ENCODE measurements at places on chromosomes 7 and 10.

- peak; percentile 87 for DNase-seq
Observed at GRCh38 chr7:1725199-1725690, 55.2 kb downstream of the ELFN1 start.

DNA sequence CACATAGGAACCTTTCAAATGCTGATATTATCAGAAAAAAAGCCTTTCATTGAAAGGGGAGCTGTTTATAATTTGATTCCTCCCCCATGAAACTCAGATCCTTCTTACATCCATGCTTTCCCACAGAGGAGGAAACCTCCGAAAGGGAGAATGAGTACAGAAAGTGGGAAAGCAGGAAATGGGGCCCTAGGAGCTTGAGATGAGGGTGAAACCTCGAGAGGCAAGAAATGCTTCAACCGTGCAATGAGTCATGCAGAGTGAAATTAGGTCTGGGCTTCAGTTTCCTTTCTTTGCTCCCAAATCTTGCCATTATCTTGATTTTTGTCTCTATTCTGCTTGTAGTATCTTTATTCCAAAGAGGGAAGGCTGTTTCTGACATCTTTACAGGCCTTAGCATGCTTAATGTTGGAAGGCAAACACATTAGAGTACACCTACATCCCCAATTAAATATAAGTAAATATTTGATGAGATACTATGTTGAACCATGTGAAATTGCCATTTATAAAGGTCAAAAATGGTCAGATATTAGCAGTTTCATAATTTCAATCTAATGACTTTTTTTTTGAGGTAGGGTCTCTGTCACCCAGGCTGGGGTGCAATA is 79.1 kb downstream of the NAMPT start:
- DNase-seq: no peak

DNA sequence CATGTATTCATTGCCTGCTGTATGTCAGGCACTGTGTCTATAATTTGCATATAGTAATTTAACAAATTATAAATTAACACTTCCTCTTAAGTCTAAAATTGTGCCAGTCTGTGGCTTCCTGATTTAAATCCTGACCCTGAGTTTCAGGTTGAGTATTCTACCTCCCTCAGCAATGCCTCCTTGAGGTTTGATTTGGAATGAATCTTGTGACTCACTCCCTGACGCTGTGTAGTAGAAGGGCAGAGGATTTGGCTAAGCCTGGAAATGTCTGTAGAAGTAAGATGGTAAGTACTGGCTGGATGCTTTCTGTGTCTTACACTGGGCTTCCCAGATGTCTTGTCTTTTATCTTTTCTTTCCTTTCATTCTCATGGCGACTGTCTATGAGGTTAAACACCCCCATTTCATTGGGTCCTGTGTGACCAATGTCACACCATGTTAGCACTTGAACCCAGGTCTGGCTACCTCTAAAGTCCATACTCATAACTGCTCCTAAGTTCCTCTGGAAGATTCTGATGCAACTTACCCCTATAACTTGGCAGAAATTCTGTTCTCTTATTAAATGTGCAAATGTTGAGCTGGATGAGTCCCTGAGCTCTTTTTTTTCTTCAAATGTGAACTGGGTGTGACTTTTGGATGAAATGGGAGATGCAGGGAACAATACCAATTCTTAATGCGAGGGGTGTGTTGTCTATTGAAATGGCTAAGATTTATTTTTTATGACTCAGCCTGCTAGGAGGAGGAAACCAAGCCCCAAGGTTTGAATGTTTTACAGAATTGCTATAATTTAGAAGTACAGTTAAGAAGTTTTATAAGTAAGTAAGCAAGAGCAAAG is 48.5 kb downstream of the PLCE1 start:
- no peak for DNase-seq

DNA sequence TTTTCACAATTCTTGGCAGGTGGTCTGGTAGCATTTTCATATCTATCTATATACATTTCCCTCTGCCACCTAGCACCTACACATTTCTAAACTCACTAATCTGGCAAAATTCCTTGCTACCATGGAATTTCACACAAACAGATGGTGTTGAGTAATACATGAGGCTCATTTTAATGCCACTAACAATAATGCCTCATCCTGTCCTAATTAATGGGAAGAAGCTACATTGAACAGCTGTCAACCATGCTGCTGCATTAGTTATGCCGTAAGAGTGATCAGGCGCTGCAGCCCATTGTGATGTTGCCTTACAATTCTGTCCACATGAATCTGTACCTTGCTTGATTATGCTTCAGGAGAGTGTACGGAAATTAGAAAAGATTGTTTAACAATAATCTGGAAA is 23.2 kb downstream of the COL1A2 start:
- no peak for DNase-seq

GRCh38 chr10:24824124-24824523 is 100.4 kb upstream of the ARHGAP21 start:
- no peak for DNase-seq

- peak; percentile 96 for DNase-seq
Observed at GRCh38 chr7:105876091-105876963, at the start of gene ATXN7L1. Gene ATXN7L1 (minus strand): TSS chr7:105876599. CDS start chr7:105876558, 41 bp downstream.

DNA sequence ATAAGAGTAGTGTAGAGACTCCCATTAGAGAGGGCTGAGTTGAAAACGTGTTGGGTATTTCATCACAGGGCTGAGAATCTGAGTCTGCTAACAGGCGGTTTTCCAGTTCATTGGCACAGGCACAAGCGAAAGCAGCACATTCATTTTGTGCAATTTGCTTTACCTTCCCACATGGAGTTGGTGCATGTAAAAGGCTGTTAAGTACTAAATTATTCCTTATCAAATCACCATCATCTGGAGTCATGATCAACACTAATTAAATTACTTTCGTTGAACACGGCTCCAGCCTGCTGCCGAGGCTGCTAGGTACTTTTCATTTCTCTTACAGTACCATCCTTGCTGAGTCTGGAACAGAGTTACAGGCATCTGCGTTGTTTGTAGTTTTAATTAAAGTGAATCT is 43.8 kb downstream of the ETV1 start:
- DNase-seq: peak; percentile 55

- DNase-seq: peak; percentile 69
Observed at GRCh38 chr7:106064771-106065574, 47.1 kb downstream of the SYPL1 start.

DNA sequence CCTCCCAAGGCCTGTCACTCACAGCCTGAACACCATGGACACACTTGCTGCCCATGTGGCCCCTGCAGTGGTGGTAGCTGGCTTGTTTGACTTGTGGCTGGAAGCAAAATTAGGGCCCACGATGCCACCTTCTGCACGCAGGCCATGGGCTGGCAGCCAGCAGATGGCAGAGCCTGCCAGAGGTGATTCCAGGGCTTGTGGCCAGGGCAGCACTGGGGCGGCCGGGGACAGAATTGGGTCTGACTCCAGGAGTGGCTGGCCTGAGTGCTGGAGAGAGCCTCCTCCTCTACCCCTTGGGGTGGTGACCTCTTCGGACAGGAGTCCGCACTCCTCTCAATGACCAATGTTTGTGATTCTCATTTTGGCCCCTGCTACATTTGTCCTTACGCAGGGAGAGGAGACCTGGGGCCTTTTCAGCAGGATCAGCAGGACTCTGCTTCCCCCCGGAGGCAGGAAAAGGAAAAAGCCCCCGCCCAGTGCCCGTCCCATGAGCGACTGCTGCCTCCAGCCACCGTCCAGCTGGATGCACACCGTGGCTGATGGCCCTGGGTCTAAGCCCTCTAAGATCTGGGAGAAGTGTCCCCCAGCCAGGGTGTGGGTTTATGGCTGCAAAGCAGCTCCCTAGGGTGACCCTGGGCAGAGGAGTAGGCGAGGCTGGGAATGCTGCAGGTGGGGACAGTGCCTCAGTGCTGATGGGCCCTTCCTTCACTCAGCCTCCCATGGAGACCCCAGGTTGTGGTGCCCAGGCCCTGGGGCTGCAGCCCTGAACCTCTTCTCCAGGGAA is 26.5 kb downstream of the DNAJB12 start:
- peak; percentile 19 for DNase-seq

DNA sequence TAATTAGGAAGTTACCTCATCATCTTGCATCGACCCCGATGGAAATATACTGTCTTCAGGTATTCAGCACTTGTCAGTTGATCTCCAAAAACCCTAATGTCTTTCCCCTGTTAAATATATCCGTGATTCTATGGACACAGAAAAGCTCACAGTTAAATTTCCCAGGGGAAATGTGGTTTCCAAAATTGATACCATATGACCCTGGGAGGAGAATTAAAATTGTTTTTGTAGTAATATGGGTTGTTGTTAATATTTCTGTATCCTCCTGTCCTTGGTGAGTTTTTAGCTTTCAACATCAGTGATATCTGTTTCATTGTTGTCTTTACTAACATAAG is 132.1 kb downstream of the CELF2 start:
- DNase-seq: no peak

DNA sequence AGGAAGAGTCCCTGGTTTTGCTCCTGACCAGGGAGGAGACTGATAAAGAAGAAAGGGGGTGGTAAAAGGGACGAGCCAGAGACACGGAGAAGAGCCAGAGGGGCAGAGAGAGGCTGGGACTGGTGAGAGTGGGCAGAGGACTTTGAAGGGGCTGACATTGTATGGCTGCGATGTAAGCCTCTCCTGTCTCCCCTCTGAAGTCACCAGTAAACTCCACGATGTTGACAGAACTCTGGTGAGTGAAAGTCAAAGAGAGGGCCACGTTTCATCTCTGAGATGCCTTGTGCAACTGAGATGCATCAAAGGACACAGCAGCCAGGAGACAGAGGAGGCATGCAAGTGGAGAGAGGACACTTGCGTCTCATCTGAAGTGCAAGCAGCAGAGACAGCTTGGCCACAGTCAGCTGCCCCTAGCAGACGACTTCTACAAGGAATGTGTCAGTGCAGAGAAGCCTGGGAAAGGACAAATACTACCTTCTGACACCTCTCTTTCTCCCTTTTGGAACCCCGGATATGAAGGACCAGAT is 54.3 kb downstream of the SMKR1 start:
- DNase-seq: no peak

DNA sequence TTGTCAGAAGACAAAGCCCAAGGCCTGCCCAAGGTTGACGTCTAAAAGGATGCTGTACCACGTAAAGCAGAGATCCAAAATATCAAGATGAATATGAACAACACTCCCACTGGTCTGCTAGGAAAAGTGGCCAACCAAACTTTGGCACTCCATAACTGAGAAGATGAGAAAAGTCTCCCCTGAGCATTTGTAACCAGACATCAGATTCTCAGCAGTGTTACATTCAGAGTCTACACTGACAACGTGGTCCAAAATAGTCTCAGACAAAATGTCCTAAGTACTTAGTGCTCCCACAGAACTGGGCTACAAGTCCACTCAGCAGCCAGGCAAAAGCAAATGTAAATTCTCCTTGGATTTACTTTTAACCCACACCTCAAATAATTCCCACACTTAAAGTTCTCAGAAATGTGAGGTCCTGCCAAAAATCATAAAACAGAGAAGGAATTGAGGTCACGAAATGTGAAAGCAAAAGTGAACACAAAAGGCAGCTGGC is 185.1 kb upstream of the NOBOX start:
- DNase-seq: no peak

GRCh38 chr7:138773817-138774216 is 24.0 kb upstream of the TMEM213 start:
- DNase-seq: no peak

DNA sequence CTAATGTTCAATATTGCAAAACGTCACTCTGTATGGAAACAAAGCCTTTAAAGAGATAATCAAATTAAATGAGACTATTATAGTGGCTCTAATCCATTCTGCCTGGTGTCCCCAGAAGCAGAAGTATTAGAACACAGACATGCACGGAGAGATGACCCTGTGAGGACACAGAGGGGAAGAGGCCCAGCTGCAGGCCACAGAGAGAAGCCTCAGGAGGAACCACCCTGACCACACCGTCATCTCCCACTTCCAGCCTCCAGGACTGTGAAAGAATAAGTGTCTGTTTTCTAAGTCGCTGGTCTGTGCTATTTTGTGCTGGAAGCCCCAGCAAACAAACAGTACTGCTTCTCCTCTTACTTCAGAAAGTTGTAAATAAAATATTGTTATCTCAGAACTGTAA is 283.5 kb upstream of the ADARB2 start:
- no peak for DNase-seq

DNA sequence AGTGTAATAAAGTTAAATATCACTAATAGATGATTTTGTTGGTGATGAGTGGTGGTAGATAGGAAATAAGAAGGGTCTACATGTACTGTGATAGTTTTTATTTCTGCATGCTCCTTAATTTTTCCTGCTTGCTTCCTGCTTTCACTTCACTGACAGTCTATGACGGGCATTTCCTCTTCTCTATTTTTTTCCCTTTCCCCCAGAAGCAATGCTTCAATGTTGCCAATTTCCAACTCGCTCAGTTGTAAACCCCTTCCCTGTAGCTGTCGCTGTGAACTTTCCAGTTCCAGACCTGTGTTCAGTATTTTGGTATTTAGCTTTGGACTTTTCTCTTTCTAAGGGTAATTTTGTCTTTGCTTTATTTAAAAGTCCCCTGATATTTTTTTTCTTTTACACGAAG is 123.5 kb upstream of the AGR3 start:
- no peak for DNase-seq

- no peak for DNase-seq
Observed at GRCh38 chr7:99824091-99824490, 3.7 kb upstream of the CYP3A43 start.

DNA sequence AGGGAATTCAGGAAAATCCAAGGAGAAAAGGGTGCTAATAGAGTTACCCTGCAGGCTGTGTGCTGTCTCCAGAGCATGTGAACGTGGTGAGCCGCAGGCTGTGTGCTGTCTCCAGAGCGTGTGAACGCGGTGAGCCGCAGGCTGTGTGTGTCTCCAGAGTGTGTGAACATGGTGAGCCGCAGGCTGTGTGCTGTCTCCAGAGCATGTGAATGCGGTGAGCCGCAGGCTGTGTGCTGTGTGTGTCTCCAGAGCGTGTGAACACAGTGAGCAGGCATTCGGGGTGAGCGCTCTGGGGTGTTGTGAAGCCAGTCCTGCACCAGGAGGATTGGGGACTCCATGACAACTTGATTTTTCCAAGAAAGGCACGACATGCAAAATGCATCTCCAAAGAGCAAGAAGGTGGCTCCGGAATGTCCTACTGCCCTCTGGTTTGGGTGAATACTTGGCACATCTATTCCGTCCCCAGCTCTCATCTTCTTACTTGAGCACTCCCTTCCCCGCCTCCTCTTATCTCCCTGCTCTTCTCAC is 407.9 kb upstream of the SHH start:
- DNase-seq: no peak

DNA sequence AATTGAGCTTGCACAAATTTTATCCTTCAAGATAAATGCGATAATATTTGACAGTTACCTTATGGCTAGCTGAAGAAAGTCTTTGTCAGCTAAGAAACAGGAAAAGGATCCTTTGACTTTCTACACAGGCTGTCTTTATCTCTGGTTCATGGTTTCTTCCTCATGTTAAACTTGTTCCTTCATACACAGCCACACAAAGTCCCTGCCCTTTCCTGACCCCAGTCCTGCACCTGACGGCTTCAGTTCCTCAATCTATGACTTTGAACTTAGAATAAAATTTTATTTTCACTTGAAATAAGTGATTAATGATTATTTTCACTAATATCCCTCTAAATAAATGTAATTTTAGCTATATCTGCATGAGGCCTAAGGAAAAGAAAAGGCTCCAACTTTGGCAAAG is 77.8 kb upstream of the PRSS1 start:
- DNase-seq: no peak

GRCh38 chr7:127337581-127337980 is 54.9 kb downstream of the ZNF800 start:
- DNase-seq: no peak

- no peak for DNase-seq
Observed at GRCh38 chr7:44978511-44979366, at the start of gene MYO1G. Gene MYO1G (minus strand): TSS chr7:44979015. CDS start chr7:44978961, 54 bp downstream.

Data from NCI-H2081 (cell line).